ENCODE measurements at places on chromosomes 2 and 18.

- DNase-seq: no peak
Measured at GRCh38 chr2:127256866-127257265, 36.8 kb upstream of the CYP27C1 start.

GRCh38 chr2:120935339-120936313 lies 200.0 kb downstream of the GLI2 start:
- no peak for DNase-seq

GRCh38 chr2:42102024-42102590 lies 54.3 kb downstream of the PKDCC start:
- peak; percentile 75 for DNase-seq

DNA sequence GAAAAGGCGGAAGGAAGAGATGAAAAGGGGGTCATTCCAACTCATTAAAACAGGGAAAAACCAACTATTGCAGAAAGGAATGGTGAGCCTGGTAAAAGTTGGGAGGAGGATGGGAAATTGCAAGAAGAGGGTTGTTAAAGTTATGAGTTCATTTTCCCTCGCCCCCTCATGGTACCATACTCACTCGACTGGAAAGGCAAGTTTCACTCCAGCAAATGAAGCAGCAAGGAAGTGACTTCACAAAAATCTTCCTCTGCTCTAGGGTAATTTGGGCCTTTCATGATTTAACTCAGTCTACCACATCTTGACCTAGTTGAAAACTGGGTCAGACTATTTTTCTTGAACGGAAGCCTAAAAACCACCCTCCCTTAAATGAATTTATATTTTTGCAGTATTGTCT lies 22.8 kb upstream of the DAW1 start:
- no peak for DNase-seq

DNA sequence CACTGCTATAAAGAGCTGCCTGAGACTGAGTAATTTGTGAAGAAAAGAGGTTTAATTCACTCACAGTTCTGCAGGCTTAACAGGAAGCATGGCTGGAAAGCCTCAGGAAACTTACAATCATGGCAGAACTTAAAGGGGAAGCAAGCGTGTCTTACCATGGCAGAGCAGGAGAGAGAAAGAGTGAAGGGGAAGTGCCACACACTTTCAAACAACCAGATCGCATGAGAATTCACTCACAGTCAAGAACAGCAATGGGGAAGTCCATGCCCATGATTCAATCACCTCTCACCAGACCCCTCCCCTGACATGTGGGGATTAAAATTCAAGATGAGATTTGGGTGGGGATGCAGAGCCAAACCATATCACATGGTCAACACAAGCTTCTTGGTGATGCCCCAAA lies 34.7 kb upstream of the CDK5R2 start:
- DNase-seq: no peak

DNA sequence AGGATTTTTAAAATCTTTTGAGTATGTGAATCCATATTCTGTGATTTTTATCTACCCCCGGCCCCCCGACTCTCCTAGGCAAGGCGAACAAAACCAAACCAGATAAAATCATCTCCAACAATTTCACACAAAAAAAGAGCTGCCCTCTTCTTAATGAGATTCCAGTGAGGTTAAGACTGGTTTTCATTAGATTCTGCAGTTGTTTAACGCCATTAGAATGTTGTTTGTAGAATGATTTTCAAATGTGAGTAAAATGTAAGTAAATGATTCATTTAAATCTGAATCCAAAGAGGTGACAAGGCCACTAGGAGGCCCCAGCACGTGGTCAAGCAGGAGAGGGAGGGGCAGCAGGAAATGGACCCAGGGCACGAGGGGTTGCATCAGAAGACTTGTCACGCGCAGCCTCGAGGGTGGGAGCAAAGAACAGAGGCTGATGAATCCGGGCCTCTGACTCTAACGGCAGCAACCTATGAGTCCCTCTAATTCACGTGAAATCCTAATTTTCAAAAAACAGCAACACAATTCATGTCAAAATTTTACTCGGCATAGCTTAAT lies 24.3 kb upstream of the KLHL29 start:
- no peak for DNase-seq

- DNase-seq: no peak
Measured at GRCh38 chr2:239441261-239442078, 40.6 kb upstream of the HDAC4 start.

GRCh38 chr2:45176390-45176789 lies 167.1 kb upstream of the SIX2 start:
- DNase-seq: no peak

DNA sequence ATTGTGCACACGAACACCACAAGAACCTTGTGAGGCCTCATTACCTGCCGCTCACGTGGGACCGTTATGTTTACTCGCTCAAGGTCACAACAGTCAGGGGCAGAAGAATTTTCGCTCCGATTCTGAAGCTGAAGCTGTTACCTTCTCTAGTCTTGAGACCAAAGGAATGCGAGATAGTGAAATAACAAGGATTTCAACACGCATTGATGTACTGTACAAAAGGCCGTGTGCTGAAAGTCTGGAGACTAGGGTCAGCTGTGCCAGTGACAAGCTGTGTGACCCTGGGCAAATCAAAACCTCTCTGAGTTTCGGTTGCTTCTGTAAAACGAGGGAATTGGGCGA lies 583 bp downstream of the NEMP2 start:
- peak; percentile 55 for DNase-seq

- DNase-seq: no peak
Measured at GRCh38 chr2:57443973-57444521, 602.6 kb upstream of the VRK2 start.

GRCh38 chr2:62292190-62292589 lies 96.3 kb downstream of the B3GNT2 start:
- DNase-seq: no peak
